Colonic mucosa (tissue), 4 donors: ENCODE measurements at places on chromosomes 4 and X. TPM values are rescaled to one million over a fixed set of nuclear protein-coding genes. Genes with fewer than 3 reads are reported as not detected.

GRCh38 chrX:131057706-131058105 is 440 bp upstream of the ARHGAP36 start:
- H3K4me3 ChIP-seq: no peak overlapping the region
- no peaks in the 10 kb centered on the region for H3K27me3 ChIP-seq
- no peaks in the 10 kb centered on the region for H3K36me3 ChIP-seq
- no peak for DNase-seq
- no peak overlapping the region for H3K27ac ChIP-seq

GRCh38 chrX:44349561-44349960 is 6.1 kb upstream of the EFHC2 start:
- DNase-seq: no peak
- no peaks in the 10 kb centered on the region for H3K36me3 ChIP-seq
- H3K27ac ChIP-seq: no peak overlapping the region
- no peak overlapping the region for H3K4me3 ChIP-seq

- no peaks in the 10 kb centered on the region for H3K4me1 ChIP-seq
- no peak overlapping the region for H3K27ac ChIP-seq
- no peak for DNase-seq
- H3K27me3 ChIP-seq: no peaks in the 10 kb centered on the region
- H3K36me3 ChIP-seq: no peaks in the 10 kb centered on the region
Observed at GRCh38 chrX:117429501-117429900, 687.1 kb downstream of the KLHL13 start.

GRCh38 chrX:7941390-7942042 is 14.3 kb upstream of the PNPLA4 start:
- H3K4me3 ChIP-seq: no peak overlapping the region
- peak; percentile 60 for DNase-seq
- no peaks in the 10 kb centered on the region for H3K27me3 ChIP-seq
- no peaks in the 10 kb centered on the region for H3K36me3 ChIP-seq

- H3K4me1 ChIP-seq: no peaks in the 10 kb centered on the region
- no peaks in the 10 kb centered on the region for H3K36me3 ChIP-seq
- DNase-seq: no peak
- H3K27me3 ChIP-seq: no peaks in the 10 kb centered on the region
Observed at GRCh38 chr4:159158083-159158617, 55.3 kb downstream of the RAPGEF2 start.

- H3K27me3 ChIP-seq: peaks cover 31% of the 10 kb centered on the region
- no peak overlapping the region for H3K27ac ChIP-seq
- DNase-seq: no peak
- no peaks in the 10 kb centered on the region for H3K4me1 ChIP-seq
Observed at GRCh38 chrX:372856-373640, 13.7 kb downstream of the PPP2R3B start.

GRCh38 chr4:76087007-76087769 is 12.7 kb downstream of the ART3 start:
- DNase-seq: peak; percentile 66
- H3K4me3 ChIP-seq: no peak overlapping the region
- H3K4me1 ChIP-seq: no peaks in the 10 kb centered on the region
- no peaks in the 10 kb centered on the region for H3K36me3 ChIP-seq
- no peaks in the 10 kb centered on the region for H3K27me3 ChIP-seq
- H3K27ac ChIP-seq: no peak overlapping the region

GRCh38 chr4:137531168-137531985 is 917 bp downstream of the PCDH18 start:
- DNase-seq: no peak
- H3K4me1 ChIP-seq: no peaks in the 10 kb centered on the region
- peak overlapping the region; percentile 51 for H3K27ac ChIP-seq
- H3K4me3 ChIP-seq: peak overlapping the region; percentile 34

DNA sequence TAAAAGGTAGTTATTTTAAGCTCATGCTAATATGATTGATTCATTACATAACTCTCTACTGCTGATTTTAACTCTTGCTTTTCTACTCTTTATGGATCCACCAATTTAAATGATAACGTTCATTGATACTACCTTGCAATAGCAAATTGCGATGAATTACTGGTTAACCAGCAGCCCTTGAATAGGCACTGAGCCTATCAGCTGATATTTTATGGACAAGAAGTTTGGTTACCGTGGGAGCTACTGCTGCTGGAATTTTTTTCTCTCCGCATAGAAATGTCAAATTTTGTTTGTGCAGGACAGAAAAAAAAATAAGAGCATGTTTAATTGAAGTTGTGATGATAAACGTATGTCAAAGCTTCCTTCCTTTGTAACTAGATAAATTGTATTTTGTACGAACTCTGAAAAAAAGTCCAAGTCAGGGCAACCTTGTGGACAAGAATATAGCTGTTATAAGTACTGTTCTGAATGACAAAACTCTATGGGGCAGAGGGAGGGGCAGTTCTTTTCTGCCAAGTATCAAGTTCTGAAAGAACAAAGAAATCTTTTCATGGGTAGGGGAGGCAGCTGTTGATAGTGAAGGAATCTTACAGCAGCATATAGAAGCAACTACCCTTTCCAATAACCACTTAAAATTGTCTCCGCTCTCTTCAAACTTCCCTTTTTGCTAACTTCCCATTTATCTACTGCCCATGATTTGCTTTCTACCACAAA is 434.9 kb upstream of the PABPC4L start:
- DNase-seq: no peak
- no peaks in the 10 kb centered on the region for H3K4me1 ChIP-seq
- no peak overlapping the region for H3K4me3 ChIP-seq
- no peaks in the 10 kb centered on the region for H3K36me3 ChIP-seq
- H3K27ac ChIP-seq: no peak overlapping the region
- H3K27me3 ChIP-seq: no peaks in the 10 kb centered on the region

DNA sequence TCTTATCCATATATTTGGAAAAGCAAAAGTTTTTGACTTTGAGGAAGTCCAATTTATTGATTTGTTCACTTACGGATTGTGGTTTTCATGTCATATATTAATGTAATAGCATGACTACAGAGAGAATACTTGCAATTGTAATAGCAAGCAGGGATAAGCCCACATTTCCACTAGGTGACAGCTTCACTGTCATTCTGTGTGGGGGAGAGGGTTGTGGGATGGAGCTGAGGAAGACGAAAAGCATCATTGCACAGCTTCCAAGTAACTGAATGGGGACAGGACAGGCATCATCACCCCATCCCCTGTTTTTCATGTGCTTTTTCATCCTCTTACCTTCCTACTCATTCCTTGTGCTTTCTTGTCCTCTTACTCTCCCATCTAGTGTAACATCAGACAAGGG is 31.4 kb downstream of the BEX3 start:
- DNase-seq: no peak
- no peaks in the 10 kb centered on the region for H3K36me3 ChIP-seq
- H3K4me1 ChIP-seq: no peaks in the 10 kb centered on the region
- H3K27me3 ChIP-seq: no peaks in the 10 kb centered on the region
- H3K27ac ChIP-seq: no peak overlapping the region
- H3K4me3 ChIP-seq: no peak overlapping the region

Gene MAGEA2B
- total RNA-seq: not detected

Gene TMEM31
- not detected for total RNA-seq

Gene TSC22D3
- total RNA-seq: 18.5 TPM

Gene UGT2B11
- not detected for total RNA-seq

Gene GAGE12F
- total RNA-seq: 0.99 TPM

Gene PAGE2B
- not detected for total RNA-seq
